ENCODE measurements at places on chromosomes 1 and 21. TPM values are rescaled to one million over a fixed set of nuclear protein-coding genes. Genes with fewer than 3 reads are reported as not detected.

The AIM2 gene
- 0.41 TPM for total RNA-seq

The FAM110D gene
- 1.5 TPM for total RNA-seq

The KCNE2 gene
- not detected for total RNA-seq

The LRRC71 gene
- total RNA-seq: 0.35 TPM

The BARHL2 gene
- total RNA-seq: not detected

The ADORA3 gene
- total RNA-seq: 0.88 TPM
